ENCODE measurements at places on chromosomes 2 and 18.

- DNase-seq: no peak
These were observed 17.3 kb downstream of the ADRA2B start for GRCh38 chr2:96098900-96099590.

GRCh38 chr2:135607561-135607960 is 76.3 kb downstream of the R3HDM1 start:
- DNase-seq: no peak

GRCh38 chr18:56423626-56424025 is 214.8 kb downstream of the TXNL1 start:
- DNase-seq: no peak

- peak; percentile 16 for DNase-seq
These were observed 530.0 kb downstream of the BCL11A start for GRCh38 chr2:60023256-60023985.

- DNase-seq: no peak
These were observed 292.1 kb downstream of the RDH14 start for GRCh38 chr2:18268400-18268799.

DNA sequence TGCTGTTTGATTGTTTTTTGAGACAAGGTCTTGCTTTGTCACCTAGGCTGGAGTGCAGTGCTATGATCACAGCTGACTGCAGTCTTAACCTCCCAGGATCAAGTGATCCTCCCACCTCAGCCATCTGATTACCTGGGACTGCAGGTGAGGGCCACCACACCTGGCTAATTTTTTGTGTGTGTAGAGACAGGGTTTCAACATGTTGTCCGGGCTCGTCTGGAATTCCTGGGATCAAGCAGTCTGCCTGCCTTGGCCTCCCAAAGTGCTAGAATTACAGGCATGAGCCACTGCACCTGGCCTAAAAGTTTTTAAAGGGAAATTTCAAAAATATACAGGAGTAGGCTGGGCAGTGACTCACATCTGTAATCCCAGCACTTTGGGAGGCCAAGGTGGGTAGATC is 22.4 kb downstream of the CARF start:
- no peak for DNase-seq

DNA sequence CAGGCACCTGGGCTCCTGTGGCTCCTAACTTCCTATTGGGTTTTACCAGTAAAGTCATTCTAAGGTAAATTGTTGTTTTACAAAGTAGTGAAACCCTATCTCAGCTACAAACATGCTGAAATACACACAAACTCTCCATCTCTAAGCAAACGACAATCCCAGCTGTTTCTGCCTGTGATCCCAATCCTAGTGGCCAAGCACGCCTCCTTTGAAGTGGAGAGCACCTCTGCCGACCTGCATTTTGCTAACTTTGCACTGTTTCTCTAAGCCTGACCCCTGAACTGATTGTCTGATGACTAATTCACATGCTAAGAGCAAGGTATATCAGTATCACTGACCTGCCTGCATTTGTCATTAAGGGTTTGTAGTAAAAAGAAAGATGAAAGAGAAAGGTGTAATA is 124.3 kb downstream of the PAX3 start:
- DNase-seq: no peak

GRCh38 chr2:70619167-70619566 is 65.5 kb upstream of the TGFA start:
- DNase-seq: no peak

- peak; percentile 7 for DNase-seq
These were observed 108.1 kb downstream of the ARHGEF33 start for GRCh38 chr2:38997781-38998180.

DNA sequence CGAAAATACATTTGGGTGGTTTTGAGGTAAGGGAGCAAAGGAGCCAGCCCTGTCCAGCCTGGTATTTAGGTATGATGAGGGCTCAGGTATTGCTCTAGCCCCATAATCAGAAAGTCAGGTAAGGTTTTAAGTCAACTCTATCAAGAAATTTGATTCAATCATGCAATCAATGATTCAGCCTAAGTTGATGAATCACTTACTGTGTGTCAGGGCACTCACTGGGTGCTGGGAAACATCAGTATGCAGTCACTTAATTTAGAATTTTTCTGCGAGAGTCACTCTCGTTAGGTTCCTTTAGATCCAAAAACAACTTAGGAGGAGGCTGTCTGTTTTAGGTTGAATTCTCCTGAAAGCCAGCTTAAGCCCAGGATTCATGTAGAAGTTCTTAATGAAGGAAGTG is 17.7 kb upstream of the SERPINB2 start:
- no peak for DNase-seq

- no peak for DNase-seq
These were observed 137.3 kb downstream of the TWIST2 start for GRCh38 chr2:238985041-238985729.

DNA sequence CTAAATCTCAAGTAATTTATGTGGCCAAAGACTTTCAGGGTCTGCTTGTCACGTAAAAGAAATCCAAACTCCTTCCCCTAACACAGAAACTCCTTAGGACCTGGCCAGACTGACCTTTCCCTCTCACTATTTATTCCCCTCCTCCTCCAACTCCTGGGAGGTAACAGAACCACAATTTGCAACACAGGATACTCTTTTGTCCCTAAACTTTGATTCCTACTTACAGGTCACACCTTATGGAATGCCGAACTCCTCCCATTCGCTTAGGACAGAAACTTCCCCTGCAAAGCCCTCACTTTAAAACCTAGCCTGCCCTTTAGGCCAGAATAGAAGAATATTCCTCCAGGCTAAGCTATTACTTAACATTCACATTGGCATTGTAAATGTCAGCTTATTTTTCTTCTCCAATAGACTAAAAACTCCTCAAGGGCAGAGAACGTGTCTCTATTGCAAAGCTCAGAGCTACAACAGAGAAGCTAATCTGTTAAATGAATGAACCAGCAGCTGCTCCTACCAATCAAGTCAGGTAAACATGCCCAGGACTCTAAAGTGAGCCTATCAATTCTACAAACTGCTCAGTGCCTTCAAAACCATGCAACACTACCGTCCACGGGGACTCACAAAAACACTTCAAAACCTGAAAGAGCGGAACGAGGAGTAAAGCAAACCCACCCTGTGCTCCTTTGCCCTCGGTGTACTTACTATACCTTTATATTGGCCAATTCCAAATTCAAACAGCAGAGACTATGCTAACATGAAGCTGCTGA is 6.1 kb downstream of the INO80D start:
- DNase-seq: no peak

- DNase-seq: no peak
These were observed 71.1 kb upstream of the DSC1 start for GRCh38 chr18:31233621-31234275.

GRCh38 chr2:72689579-72690195 is 136.1 kb downstream of the EXOC6B start:
- DNase-seq: no peak

DNA sequence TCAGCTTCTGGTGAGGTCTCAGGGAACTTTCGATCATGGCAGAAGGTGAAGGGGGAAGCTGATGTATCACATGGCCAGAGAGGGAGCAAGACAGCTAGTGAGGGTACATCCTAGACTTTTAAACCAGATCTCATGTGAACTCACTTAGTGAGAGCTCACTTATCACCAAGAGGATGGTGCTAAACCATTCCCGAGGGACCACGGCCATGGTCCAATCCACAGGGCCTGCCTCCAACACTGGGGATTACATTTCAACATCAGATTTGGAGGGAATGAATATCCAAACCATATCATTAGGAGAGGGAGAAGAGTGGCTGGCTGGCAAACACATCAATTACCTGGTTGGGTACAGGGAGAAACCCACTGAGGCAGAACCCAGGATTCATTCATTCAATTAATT is 75.7 kb upstream of the HAAO start:
- DNase-seq: no peak

DNA sequence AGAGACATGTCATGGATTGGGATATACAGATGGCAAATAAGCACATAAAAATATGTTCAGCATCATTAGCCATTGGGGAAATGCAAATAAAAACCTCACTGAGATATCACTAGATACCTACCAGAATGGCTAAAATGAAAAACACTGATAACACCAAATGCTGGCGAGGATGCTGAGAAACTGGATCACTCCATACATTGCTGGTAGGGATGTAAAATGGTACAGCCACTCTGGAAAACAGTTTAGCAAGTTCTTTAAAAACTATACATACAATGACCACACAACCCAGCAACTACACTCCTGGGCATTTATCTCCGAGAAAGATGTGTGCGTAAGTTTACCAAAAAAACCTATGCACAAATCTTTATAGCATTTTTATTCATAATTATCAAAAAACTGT is 13.9 kb downstream of the PIAS2 start:
- no peak for DNase-seq

DNA sequence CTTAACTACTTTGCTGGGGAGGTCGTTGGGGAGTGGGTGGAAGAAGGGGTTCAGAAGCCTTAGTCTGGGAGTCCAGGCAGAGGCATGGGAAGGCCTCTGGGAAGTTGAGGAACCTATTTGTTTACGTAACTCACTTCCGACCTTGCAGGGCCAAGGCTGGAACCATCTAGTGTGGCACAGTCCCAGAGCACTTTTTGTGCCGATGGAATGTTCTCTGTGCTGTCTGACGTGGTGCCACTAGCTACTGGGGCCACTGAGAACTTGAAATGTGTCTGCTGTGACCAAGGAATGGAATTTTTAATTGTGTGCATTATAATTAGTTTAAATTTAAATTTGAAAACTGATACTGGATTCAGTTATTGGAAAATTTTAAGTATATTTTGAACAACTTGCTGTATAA is 139.7 kb downstream of the FAM161A start:
- no peak for DNase-seq

DNA sequence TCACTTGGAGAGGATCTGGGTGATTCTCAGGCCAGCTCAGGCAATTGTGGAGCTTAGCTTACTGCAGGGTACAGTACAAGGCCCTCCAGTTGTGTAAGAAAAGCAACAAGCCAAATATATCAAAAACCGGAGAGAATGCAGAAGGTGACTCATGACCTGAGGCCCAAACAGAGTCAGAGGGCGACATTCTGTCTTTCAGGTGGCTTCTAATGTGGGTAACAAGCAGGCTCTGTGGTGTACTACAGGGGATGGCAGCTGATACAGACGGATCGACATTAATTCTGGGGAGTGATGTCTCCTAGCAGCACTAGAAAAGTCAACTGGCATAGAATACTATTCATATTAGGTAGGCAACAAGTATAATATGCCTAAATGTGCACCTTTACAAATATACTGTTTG is 219.5 kb upstream of the SOX11 start:
- no peak for DNase-seq

DNA sequence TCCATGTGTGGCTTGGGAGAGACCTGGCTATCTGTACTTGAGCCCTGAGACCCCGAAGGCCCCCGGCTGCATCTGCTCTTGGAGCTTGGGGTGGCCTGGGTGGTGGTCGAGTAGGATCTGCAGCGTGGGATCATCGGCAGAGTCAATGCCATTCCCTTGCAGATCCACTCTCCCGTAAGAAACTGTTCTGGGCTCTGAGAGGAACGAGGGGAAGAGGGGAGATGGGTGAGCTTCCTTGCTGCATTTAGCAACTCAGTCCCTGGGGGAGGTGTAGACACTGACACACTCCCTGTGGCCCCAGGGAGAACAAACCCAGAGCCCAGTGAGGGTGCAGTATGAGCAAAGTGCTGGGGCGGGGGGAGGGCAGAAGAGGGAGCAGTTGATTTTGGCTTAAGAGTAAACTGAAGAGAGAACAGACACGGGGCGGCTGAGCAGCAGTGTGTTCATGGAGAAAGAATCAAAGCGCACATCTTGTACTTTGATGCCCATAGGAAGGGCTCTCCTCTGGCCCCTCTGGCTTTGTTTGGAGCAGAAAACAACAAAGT is 8.5 kb downstream of the GREB1 start:
- DNase-seq: peak; percentile 96

GRCh38 chr2:158391361-158391760 is 65.2 kb downstream of the CCDC148 start:
- no peak for DNase-seq

DNA sequence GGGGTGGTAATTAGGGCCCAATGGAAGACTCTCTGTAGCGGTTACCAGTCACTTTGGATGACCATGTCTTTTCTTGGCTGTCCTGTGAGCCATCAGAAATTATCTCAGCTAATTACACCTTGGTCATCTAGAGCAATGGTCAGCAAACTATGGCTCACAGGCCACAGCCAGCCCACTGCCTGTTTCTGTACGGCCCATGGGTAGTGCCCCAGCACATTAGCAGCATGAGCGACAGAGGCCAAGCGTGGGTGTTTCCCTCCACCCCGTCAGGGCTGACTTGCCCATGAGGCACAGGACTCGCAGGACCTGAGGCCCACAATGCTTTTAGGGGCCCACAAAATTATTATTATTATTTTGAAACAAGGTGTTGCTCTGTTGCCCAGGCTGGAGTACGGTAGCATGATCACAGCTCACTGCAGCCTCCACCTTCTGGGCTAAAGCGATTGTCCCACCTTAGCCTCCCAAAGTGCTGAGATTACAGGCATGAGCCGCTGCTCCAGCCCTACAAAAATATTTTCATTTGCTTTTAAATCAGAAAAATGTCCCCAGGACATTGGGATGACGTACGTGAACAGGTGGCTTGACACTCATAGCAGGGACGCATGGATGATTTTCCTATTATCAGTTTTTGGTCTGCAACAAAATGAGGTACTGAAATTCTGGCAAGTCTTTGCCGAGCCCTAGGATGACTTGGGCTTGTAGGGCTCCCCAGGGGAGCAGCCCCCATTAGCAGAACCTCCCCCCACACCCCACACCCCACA is 29.3 kb upstream of the CEP68 start:
- DNase-seq: no peak

Data from NB4 (cell line).